ENCODE measurements at places on chromosomes 7 and 10.

DNA sequence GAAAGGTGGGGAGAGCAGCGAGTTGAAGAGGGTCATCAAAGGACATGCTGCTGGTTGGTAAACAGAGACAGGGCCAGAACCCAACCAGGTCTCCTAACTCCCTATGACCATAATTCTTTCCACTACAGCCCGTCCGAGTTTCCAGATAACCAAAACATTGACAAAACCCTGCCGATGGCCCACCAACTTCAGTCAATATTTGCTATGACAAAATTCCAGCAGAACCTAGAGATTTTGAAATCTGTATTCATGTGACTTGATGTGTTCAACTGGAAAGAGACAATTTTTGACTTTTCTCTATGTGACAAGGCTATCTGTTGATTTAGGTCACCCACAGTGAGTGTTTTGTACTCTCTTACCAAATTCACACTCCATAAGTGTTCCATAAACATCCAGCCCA is 86.7 kb downstream of the NHLRC2 start:
- H3K27me3 ChIP-seq = no peaks in the 10 kb centered on the region
- H3K4me3 ChIP-seq = no peak overlapping the region
- H3K4me1 ChIP-seq = no peaks in the 10 kb centered on the region
- H3K36me3 ChIP-seq = no peaks in the 10 kb centered on the region
- no peak for DNase-seq
- H3K27ac ChIP-seq = no peak overlapping the region

DNA sequence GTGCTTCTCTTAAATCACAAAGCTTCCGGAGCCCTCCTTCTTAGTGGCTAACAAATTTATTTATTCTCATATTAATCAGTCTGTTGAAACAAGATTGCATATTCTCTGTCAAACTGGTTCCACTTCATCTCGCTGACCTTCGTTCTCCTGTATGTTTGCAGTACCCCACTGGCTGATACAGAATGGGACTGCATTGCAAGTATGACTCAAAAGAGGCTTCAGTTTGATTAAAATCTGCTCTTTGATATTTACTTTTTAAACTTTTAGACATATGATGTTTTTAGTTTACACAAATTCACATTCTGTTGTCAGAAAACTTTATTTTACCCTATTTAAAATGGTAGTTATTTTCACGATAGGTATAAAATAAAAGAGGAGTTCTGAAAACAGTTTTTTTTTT is 14.3 kb upstream of the ARHGAP12 start:
- peaks cover 10% of the 10 kb centered on the region for H3K4me1 ChIP-seq
- no peak overlapping the region for H3K27ac ChIP-seq
- no peaks in the 10 kb centered on the region for H3K27me3 ChIP-seq
- no peaks in the 10 kb centered on the region for H3K36me3 ChIP-seq

DNA sequence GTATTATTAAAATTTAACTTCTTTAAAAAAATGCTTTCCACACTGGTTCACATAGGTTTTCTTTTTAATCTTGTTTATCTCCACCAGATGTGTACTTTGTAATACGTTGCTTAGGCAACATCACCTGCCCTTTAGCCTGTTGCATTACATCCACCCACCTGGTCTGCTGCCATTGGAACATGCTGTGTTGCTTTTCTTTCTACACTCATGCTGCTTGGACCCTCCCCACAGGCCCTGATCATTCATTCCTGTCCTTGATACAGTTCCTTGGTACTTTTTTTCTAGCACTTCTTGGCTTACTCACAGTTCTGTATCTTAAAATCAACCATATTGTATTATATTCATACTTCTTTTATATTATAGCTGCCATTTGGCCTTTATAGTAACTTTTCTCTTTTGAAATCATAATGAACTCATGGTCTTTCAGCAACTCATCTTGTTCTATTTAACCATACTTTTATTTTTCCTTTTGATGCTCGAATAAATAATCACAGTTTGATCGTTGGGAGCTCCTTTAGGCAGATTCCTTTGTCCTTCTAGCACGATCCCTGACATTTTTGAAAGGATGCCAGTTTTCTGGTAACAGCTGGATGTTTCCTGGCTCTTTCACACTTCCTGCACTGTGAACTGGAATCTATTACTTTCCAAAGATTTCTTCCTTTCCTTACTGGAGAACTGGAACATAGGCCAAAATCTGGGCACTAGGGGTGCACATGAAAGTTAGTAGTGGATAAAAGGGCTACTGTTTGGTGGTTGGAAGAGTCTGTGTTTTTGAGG is 125.1 kb downstream of the CDK14 start:
- no peaks in the 10 kb centered on the region for H3K4me1 ChIP-seq
- no peak for DNase-seq
- no peak overlapping the region for H3K27ac ChIP-seq
- no peak overlapping the region for H3K4me3 ChIP-seq
- H3K27me3 ChIP-seq = no peaks in the 10 kb centered on the region
- H3K36me3 ChIP-seq = no peaks in the 10 kb centered on the region

DNA sequence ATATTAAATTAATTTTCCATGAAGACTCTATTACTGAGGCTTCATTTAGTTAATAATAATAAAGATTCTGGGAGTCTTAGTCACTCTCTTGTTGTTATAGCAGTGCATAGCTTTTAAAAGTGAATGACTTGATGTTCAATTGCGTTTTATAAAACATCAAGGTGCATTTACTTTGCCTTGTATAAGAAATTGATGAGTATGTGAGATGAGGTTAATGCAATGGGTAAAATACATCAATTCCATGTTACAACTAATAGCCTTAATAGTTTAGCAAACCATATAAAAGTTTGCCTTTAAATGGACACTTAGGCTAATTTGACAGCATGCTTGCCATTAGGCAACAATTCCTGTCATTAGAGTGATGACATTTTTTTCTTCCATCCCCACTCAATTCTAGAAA is 173.6 kb upstream of the TEX47 start:
- H3K4me3 ChIP-seq = no peak overlapping the region
- H3K27ac ChIP-seq = no peak overlapping the region
- no peaks in the 10 kb centered on the region for H3K27me3 ChIP-seq
- DNase-seq = no peak
- H3K36me3 ChIP-seq = no peaks in the 10 kb centered on the region

- H3K4me3 ChIP-seq = no peak overlapping the region
- H3K27ac ChIP-seq = no peak overlapping the region
- no peaks in the 10 kb centered on the region for H3K36me3 ChIP-seq
- no peak for DNase-seq
- H3K27me3 ChIP-seq = no peaks in the 10 kb centered on the region
- H3K4me1 ChIP-seq = no peaks in the 10 kb centered on the region
Measured at GRCh38 chr10:101709359-101710058, 14.5 kb upstream of the FBXW4 start.

DNA sequence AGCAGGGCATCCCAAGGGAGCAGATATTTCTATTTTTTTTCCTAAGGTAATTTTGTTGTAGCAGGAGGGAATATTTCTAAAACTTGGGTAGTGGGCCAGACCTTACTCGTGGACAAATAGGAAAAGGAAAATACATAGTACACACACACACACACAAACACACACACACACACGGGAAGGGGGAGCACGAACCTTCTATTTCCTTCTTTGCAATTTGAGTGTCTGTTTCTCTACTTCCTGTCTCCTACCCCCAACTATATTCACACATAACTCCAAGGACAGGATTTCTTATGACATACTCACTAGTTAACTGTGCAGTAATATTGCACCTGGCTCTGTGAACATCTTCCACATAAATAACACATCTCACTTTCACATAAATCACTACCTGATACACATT is 4.4 kb downstream of the LDB1 start:
- H3K27ac ChIP-seq = peak overlapping the region; percentile 48
- DNase-seq = peak; percentile 34
- peaks cover 72% of the 10 kb centered on the region for H3K4me1 ChIP-seq
- H3K36me3 ChIP-seq = peaks cover 8% of the 10 kb centered on the region
- H3K4me3 ChIP-seq = peak overlapping the region; percentile 73

DNA sequence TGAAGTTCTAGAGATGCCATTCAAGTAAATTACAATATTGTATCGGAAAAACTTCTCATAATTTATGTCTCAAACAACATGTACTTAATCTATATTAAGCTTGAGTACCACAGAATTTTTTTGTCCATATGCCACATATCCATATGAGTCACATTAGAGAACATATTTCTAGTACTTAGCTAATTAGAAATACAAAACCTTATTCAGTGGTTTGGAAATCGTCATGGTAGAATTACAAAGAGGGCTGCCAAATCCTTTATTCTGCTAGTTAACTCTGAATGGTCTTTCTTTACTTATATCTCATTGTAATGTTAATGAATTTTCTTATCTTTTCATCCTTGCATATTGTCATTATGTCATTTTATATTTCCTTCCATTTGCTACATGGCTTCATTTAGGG is 9.0 kb upstream of the VIM start:
- H3K36me3 ChIP-seq = no peaks in the 10 kb centered on the region
- peaks cover 14% of the 10 kb centered on the region for H3K4me1 ChIP-seq
- no peaks in the 10 kb centered on the region for H3K27me3 ChIP-seq
- H3K4me3 ChIP-seq = no peak overlapping the region

DNA sequence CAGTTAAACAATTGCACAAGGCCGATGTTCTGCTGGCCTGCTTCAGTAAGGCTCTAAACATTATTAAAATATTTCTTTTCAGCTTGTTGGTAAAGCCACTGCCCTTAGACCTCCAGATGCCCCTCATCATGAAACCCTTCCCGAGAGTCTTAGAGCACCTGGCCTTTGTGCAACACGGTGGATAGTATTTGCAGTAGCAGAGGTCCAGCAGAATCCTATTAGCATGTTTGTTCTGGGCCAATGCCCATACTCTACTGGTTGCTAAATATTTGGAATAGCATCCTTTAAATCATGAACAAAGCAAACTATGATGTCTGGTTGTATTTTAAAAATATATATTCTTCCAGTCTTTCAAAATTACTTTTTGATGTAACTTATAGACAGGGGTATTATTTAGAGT is 584.6 kb downstream of the CNTNAP2 start:
- H3K4me3 ChIP-seq = no peak overlapping the region
- no peak for DNase-seq
- no peaks in the 10 kb centered on the region for H3K27me3 ChIP-seq
- no peaks in the 10 kb centered on the region for H3K4me1 ChIP-seq
- H3K36me3 ChIP-seq = no peaks in the 10 kb centered on the region

DNA sequence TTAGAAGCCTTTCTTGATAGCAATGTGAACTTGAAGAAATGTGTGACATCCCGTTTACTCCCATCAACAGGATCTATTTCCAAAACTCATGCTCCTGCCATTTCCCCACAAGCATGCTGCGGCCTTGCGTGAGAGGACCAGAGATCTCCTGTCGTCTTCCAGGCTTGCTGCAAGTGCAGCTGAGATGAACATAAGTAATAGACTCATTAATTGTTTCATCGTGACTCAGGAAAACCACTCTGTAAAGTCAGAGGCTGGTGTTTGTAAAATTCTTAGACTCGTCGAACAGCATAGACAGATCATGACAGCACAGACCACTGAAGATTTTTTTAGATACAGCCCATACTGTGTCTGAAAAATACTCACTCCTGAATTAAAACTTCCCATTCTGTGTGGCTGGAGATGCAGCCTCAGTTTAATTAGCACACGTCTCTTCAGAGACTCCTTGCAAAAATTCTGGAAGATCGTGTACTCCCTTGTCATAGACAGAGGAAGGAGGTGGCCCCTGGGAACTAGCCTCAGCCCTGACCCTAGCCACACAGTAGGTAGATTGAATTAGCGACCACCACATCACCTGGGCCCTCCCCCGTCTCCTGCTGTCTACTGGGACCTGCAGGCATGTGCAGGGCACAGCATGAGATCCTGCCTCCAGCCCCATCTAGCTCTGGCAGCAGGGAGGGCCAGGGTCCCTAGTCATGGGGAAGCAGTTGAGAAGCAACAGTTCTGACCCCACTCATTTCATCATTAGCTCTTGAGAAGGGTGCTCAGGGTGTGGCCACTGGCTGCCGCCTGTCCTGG is 226.0 kb downstream of the CELF2 start:
- H3K27me3 ChIP-seq = no peaks in the 10 kb centered on the region
- H3K4me1 ChIP-seq = peaks cover 91% of the 10 kb centered on the region
- no peak for DNase-seq
- no peak overlapping the region for H3K4me3 ChIP-seq

GRCh38 chr10:77631241-77631640 is 6.4 kb downstream of the KCNMA1 start:
- no peaks in the 10 kb centered on the region for H3K4me1 ChIP-seq
- DNase-seq = no peak
- no peak overlapping the region for H3K4me3 ChIP-seq
- peaks cover 3% of the 10 kb centered on the region for H3K27me3 ChIP-seq

DNA sequence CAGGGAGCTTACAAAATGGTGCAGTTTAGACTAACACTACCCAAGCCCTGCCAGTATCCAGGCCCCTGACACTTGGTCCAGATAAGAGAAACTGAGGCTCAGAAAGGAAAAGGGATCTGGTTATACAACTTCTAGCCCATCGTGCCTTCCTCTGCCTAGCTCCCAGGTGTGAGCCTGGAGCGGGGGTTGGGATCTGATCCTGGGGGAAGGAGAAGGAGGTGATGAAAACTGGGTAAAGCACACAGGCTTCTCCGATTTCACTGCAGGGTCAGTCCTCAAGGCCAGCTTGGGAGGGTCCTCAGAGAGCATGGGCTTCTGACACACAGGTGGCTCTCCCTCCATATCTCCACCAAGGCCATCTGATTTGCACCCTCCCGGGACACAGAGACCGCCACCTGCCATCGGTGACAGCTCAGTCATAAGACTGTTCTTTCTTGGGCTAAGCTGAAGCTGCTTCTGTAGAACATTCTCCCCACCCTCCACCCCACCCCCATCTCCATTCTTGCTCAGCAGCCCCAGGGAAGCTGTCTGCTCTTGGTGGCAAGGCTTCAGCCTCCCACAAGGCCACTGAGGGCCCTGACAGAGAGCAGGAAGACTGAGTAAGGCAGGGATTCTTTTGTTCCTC is 16.4 kb downstream of the SRRM3 start:
- H3K4me1 ChIP-seq = no peaks in the 10 kb centered on the region
- H3K4me3 ChIP-seq = no peak overlapping the region
- no peak overlapping the region for H3K27ac ChIP-seq
- H3K36me3 ChIP-seq = no peaks in the 10 kb centered on the region
- H3K27me3 ChIP-seq = no peaks in the 10 kb centered on the region
- no peak for DNase-seq

DNA sequence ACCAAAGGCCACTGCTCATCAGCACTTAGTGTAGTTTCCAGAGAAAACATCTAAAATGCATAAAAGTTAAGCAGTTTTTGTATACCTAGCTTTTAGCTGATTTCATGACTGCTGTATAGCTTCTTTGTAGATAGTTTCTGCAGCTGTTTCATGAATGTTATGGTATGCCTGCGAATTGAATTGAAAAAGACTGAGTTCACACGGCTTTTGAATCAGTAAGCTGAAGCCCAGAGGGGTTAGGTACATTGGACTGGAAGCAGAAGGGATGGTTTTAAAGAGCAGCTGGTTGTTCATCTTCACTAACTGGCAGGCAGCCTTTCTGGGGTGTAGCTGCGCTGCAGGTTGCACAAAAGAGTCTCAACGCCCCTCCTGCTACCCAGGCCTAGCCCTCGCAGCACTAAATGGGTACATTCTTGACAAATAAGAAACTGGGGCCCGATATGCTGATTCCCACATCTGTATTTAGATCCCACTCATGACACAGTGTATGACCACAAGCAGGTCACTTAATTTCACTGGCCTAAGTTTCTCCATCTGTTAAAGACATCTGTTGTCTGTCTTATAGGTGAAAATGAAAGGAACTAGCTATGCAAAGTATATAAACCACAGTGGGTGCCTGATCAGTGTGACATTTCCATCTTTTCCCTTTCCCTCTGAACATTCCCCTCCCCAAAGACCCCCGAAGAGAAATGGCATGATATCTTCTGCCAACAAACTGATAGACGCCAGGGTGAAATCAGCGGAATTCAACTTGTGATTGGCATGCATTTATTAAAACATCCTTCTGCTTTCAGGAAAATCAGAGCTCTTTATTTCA is 85.9 kb upstream of the AGBL3 start:
- no peak overlapping the region for H3K27ac ChIP-seq
- no peaks in the 10 kb centered on the region for H3K4me1 ChIP-seq
- DNase-seq = no peak
- H3K27me3 ChIP-seq = no peaks in the 10 kb centered on the region
- H3K4me3 ChIP-seq = no peak overlapping the region
- no peaks in the 10 kb centered on the region for H3K36me3 ChIP-seq

All from CD8-positive, alpha-beta memory T cell (primary cell).